ENCODE measurements at places on chromosomes 13 and 19.
A peak's percentile ranks its signal among the peaks of the same experiment; 100 is the strongest.

DNA sequence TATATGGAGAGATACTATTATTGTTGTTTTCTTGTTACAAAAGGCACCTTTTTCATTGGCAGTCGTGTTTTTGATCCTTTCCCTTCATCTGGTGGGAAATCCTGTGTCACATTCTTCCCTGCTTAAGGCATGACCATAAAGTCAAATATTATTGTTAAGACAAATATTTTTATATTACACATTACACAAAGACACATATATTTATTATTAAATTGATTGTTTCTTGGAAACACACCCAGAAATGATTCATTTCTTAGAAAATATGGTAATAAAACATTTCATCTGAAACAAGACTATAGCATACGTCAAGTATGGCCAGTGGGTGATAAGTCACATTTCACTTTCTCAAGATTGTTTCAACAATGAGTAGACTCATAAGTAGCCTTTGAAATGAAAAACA lies 77.3 kb downstream of the KCTD12 start:
- no peak for DNase-seq

GRCh38 chr13:47463726-47464125 lies 537.3 kb downstream of the SUCLA2 start:
- DNase-seq, result no peak

DNA sequence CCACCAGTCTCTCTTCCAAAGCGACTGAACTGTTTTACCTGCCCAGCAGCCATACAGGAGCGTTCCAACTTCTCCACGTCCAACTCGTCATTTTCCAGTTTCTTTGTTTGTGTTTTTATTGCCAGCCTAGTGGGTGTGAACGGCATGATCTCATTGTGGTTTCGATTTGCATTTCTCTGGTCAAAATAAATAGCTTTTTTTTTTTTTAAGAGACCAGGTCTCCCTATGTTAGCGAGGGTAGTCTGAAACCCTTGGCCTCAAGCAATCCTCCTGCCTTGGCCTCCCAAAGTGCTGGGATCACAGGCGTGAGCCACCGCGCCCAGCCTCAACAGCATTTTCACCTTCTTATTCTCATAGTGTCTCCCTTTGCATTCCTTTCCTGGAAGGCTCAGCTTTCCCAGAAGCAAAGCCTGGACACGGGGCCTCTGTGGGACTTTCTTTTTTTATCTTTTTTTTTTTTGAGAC lies 4.2 kb upstream of the JSRP1 start:
- no peak for DNase-seq

GRCh38 chr13:54029720-54030119 lies 1001.1 kb downstream of the OLFM4 start:
- DNase-seq, result no peak

- DNase-seq, result no peak
Measured at GRCh38 chr13:53382008-53382407, 353.4 kb downstream of the OLFM4 start.

- no peak for DNase-seq
Measured at GRCh38 chr13:51786425-51787265, 17.3 kb downstream of the DHRS12 start.

GRCh38 chr19:51709575-51709974 lies 14.2 kb downstream of the HAS1 start:
- DNase-seq, result no peak

DNA sequence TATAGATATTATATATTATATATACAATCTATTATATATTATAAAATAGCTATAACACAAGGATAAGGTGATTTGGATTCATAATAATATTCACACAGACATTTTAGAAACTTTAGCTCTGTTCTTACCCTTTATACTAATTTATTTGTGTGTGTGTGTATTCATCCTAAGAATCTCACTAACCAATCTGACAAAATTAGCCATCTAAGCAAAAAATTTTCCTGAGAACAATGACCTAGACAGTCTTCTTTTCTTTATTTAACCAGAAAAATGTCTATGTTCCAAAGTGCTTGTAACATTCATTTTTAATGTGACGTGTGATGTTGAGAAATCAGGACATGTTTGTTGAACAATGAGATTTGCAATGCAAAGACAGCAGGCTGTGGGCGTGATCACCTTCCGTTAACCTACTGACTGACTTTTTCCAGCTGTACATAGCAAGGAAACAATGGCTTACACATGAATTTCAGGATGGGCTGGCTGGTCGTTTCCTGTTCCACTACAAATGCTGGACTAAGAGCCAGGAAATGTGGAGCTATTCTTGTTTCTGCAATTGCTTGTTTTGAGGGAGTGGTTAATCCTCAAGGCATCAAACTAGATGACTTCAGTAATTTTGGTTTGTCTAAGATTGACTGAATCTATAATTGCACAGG lies 634.6 kb upstream of the ARGLU1 start:
- no peak for DNase-seq

GRCh38 chr13:113969973-113970611 lies 3.8 kb downstream of the C13orf46 start:
- DNase-seq, result no peak

DNA sequence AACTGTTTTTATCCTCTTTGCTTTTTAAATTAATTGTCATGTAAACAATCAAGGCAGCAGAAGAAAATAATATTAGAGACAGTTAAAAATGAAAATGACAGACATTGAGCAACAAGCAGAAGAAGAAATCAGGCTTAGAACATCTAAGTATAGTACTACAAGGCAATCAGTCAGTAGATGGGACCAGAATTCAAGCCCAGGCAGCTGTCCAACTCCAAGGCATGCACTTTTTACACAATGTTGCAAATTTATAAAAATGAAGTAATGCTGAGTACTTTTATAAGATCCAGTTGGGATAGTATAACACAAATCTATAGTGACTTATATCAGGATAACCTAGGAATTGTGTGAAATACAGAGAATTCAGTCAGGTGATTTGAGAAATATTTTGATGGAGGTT lies 2815.8 kb downstream of the PCDH9 start:
- DNase-seq, result no peak

DNA sequence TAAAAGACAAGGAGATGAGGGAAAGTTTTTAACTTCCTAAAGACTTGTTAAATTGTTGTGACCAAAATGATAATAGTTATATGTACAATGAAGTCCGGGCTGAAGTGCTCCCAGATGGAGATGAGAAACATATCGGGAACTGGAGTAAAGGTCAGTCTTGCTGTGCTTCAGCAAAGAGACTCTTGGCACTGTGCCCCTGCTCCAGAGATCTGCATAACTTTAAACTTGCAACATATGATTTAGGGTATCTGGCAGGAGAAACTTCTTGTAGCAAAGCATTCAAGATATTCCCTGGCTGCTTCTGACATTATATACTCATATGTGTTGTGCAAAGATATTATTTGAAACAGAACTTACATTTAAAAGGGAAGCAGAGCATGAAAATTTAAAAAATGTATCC lies 786.6 kb upstream of the SLITRK6 start:
- DNase-seq, result no peak

- no peak for DNase-seq
Measured at GRCh38 chr13:38954291-38954690, 36.3 kb downstream of the STOML3 start.

DNA sequence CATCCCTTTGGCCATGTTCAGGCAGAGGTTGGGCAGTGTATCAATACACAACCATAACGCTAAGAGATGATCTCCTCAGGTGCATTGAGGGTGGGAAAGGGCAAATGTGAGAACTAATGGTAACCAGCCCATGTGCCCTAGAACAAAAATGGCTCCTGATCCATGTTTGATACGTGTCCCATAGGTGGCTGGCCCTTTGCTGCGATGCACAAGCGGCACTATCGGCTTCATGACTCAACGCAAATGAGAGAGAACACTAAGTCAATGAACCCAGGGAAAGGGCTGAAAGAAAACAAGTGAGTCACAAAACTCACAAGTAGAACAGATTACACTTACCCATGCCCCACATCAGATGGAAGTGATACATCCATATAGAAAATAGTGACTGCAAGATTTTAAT lies 201.7 kb downstream of the ABCC4 start:
- no peak for DNase-seq

DNA sequence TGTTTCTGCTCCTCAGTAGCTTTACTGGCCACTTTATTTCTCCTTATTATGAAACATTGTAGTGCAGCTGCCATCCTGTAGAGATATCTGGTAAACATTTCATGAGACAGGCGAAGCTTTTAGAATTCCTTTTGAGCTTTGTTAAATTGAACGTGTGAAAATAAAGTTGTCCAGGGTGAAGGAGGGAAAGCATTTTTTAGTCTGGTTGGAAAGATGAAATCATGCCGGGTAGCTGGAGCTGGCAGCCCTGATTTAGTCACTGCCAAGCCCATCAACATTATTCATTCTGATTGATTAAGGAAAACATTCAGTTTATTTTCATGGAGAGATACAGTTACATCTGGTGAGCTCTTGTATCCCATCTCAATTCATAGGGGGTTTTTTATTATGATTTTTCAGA lies 326.2 kb upstream of the GPC6 start:
- DNase-seq, result no peak

DNA sequence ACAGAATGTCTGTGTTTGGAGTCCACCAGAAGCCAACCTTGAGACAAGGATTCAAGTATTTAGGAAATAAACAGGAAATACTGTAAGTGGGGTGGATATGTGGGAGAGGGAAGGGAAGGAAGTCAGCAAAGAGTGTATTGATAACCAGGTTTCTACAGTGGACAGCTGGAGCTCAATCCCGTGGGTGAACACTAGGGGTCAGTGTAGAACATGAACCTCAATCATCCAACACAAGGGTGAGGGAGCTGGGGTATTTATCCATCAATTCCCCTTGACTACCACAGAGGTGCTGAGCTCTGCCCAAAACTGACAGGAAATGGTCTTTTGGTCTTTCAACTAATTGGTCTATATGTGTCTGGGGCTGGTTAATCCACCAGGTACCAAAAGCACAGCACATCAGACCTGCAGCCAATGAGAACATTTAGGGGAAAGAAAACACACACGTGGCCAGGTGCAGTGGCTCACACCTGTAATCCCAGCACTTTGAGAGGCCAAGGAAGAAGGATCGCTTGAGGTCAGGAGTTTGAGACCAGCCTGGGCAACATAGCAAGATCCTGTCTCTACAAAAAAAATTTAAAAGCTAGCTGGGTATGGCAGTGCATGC lies 5.6 kb upstream of the SYDE1 start:
- DNase-seq, result peak; percentile 20

- no peak for DNase-seq
Measured at GRCh38 chr13:41930154-41930553, 30.8 kb downstream of the VWA8 start.

- no peak for DNase-seq
Measured at GRCh38 chr13:100213576-100213975, 124.7 kb downstream of the PCCA start.

GRCh38 chr13:22108283-22108942 lies 437.5 kb downstream of the FGF9 start:
- no peak for DNase-seq

DNA sequence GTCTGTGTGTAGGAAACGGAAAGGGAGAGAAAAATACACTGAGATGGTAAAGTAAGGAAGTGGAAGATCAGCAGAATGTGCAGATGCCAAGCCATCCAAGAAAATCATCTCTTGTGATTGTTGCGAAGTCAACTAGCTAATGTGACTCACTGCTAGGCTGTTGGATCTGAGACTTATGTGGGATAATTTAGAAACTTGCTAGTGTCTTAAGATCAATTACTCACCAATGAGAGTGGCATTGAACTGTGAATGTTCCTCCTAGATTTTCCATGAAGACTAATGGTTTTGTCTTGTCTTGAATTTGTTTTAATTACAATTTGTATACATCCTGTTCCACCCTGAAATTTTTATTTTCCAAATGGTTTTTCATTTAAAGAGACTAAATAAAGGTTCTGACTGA lies 771.6 kb downstream of the EFNB2 start:
- no peak for DNase-seq

DNA sequence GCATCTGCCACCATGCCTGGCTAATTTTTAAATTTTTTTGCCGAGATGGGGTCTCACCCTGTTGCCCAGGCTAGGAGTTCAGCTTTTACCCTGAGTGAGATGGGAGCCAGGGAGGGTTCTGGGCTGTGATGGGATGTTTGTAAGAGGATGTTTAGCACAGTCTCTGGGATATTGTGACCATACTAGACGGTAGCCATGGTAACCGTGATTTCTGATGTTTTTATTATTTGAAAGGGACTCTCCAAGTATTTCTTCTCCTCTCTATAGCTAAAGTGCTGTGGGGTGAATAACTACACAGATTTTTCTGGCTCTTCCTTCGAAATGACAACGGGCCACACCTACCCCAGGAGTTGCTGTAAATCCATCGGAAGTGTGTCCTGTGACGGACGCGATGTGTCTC lies 10.4 kb downstream of the TSPAN16 start:
- DNase-seq, result no peak

- peak; percentile 61 for DNase-seq
Measured at GRCh38 chr19:7869910-7870511, 4.2 kb downstream of the PRR36 start.

- DNase-seq, result no peak
Measured at GRCh38 chr13:98746968-98747367, 5.5 kb downstream of the SLC15A1 start.

DNA sequence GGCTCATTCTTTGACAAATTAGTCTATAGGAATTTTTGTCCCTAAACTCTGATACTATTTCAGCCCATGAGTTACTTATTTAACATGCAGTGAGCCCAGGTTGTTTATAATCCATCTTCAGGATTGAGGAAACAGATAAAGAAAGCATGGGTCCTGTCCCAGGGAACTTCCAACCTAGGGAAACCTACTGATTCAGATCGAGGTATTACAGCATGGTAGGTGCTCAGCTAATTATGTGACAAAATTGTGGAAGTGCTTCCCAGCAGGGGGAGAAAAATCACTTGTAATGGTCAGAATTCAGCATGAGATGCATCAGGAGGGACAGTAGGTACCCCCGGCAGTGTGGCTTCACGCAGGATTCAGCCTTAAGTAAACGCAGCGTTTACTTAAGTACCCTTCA lies 171.3 kb downstream of the NUFIP1 start:
- DNase-seq, result no peak

- peak; percentile 8 for DNase-seq
Measured at GRCh38 chr13:97344265-97345175, 89.4 kb upstream of the RAP2A start.

- peak; percentile 44 for DNase-seq
Measured at GRCh38 chr19:35206379-35206778, 22.2 kb downstream of the FAM187B start.

DNA sequence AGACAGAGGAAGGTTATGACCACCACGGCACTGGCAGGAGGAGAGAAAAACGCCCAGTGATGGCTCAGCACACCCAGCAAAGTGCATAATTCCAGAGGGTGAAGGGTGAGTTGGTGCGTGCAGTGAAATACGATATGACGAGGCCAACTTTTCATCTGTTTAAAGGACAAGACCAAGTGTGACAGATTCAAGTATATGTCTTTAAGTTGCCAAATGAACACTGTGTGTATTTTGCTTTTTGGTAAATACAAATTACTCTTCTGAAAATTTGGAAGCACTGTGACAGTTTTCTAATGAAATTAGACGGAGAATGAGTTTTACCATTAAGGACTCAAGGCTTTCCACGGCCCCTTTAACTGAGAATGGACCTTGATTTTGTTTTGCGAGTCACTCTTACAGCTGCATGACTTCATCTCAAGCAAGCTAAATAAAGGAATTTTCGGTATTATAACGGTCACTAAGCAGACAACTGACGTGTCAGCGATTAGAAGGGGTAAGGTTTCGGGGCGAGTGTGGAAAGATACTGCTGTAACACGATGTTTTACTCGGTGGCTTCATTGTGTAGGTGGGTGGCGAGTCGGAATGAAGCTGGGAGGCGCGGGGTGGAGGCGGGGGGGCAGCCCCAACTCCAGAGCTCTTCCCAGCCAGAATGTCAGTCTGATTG lies 22.8 kb downstream of the COL4A2 start:
- no peak for DNase-seq

All from effector CD8-positive, alpha-beta T cell (primary cell).